ENCODE measurements at places on chromosomes 7 and 10. TPM values are rescaled to one million over a fixed set of nuclear protein-coding genes. Genes with fewer than 3 reads are reported as not detected.
A peak's percentile ranks its signal among the peaks of the same experiment; 100 is the strongest.

- no peaks in the 10 kb centered on the region for H3K36me3 ChIP-seq
- H3K4me1 ChIP-seq = peaks cover 13% of the 10 kb centered on the region
- no peak for DNase-seq
- H3K27me3 ChIP-seq = peaks cover 5% of the 10 kb centered on the region
Observed at GRCh38 chr10:124225029-124225466, 131.7 kb upstream of the CHST15 start.

DNA sequence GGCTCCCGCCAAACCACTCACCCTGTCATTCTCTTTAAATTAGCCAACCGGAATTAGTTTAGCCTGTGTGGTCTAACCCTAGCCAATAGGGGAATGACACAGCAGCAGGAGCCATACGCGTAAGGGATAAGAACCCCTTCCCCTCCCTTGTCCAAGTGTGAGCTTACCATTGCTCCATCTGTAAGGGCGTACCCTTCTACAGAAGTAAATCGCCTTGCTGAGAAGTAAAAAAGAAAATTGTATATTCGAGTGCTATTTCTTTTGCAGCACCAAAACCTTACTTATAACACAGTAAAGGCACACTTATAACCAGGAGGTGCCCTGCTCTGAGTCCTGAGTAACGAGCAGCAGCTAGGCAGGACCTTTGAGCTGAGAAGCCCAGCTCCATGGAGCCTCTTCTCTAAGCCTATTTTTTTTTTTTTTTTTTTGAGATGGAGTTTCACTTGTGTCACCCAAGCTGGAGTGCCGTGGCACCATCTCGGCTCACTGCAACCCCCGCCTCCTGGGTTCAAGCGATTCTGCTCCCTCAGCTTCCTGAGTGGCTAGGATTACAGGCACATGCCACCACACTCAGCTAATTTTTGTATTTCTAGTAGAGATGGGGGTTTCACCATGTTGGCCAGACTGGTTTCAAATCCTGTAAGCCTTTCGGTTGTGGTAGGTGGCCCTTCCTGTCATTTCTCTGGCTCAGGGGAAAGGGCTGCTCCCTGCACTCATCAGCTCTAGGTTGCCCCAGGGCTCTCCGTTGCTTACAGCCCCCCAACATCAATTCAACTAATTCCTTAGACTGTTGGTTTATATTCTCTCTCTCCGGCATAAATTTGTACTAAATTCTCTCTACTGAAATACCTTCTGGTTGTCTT is 73.3 kb downstream of the NSUN6 start:
- no peak overlapping the region for H3K4me3 ChIP-seq
- no peak for DNase-seq
- peaks cover 16% of the 10 kb centered on the region for H3K36me3 ChIP-seq
- H3K27me3 ChIP-seq = no peaks in the 10 kb centered on the region
- H3K4me1 ChIP-seq = no peaks in the 10 kb centered on the region

DNA sequence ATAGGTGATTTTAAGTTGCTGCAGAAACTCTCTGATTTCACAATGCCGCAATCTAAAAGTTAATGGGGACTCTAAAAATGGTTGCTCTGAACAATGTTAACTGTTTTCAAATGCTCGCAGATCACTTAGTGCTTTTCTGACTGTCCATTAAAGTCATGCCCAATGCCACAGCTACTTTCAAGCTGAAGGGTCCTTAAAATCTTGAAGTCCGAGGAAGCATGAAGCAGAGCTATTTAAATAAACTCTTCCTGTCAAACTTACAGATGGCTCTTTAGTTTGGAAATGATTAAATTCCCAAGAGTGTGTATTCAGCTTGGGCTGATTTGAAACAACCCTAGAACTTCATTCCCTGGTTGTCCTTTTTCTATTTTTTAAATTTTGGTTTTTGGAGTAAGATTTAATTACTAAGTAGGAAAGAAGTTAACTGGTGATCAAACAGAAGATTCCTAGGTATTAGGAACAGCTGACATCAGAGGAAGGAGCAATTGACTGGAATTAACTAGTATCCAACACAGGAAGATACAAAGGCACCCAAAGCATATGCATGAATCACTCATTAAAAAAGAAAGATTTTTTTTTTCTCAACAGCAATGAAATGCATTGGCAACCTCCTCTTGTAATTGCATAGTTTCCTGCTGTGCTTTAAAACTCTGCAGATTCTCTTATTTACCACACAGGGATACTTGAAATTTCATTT is 105.1 kb downstream of the NRP1 start:
- no peaks in the 10 kb centered on the region for H3K27me3 ChIP-seq
- H3K4me3 ChIP-seq = no peak overlapping the region
- DNase-seq = no peak
- peak overlapping the region; percentile 13 for H3K27ac ChIP-seq

DNA sequence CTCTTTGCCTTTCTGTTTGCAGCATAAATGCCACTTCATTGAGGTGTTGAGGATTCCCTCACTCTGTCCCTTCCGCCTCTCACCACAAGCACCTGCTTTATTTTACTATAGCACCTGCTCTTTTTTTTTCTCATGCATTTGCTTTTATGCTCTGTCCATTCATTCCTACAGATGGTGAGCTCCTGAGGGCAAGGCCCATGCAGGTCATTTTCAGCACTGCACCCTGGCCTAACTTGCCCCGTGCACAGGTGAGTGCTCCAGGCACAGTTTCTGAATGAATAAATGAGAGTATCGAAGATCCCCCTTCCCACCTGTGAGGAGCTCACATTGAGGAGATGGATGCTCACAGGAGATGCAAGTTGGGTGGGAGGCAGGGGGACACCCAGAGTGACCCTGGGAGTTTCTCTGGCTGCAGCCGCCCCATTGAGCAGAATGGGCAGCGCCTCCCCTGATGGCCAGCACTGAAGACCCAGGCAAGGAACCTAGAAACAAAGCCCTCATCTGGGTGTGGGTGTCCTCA is 1.2 kb upstream of the AKR1E2 start:
- no peak overlapping the region for H3K4me3 ChIP-seq
- no peaks in the 10 kb centered on the region for H3K36me3 ChIP-seq
- no peak for DNase-seq
- H3K27me3 ChIP-seq = no peaks in the 10 kb centered on the region
- no peak overlapping the region for H3K27ac ChIP-seq

DNA sequence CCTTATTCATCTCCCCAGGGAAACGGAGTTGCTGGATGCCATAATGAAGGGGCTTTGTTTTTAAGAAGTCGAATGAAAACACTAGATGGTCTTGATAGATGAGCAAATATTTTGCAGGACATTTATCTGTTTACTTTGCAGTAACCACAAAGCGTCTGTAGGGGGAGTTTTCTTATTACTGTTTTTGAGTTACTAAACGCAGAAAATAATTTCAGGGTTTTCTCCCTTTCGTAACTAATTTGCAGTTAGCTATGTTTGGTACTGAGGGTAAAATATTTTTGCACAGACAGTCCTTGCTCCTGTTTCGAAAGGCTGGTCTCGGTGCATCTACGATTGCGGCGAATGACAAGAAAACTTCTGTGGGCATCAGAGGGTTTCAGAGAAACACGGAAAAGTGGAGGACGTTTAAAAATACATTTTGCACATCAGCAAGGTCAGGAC is 505.6 kb upstream of the MKI67 start:
- H3K36me3 ChIP-seq = no peaks in the 10 kb centered on the region
- H3K4me1 ChIP-seq = no peaks in the 10 kb centered on the region
- DNase-seq = no peak

DNA sequence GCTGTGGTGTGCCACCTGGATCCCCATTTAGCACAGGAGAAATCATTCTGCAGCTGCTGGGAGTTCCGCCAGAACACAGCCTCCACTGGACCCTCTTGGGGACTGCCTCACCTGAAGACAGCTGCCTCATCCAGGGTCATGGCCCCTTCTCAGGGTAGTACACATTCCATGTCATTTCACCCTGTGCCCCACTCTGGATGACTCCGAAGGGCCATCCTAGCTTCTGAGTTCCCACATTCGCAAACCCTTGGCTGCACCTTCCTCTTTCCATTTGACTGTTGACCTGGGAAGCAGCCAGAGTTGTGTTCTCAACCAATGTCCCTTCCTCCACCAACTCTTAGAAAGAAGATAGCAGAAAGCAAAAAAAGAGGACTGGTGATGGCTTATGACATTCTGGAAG is 125.6 kb upstream of the TBX20 start:
- H3K4me1 ChIP-seq = no peaks in the 10 kb centered on the region
- H3K36me3 ChIP-seq = no peaks in the 10 kb centered on the region
- no peak overlapping the region for H3K27ac ChIP-seq
- DNase-seq = no peak
- H3K27me3 ChIP-seq = no peaks in the 10 kb centered on the region

DNA sequence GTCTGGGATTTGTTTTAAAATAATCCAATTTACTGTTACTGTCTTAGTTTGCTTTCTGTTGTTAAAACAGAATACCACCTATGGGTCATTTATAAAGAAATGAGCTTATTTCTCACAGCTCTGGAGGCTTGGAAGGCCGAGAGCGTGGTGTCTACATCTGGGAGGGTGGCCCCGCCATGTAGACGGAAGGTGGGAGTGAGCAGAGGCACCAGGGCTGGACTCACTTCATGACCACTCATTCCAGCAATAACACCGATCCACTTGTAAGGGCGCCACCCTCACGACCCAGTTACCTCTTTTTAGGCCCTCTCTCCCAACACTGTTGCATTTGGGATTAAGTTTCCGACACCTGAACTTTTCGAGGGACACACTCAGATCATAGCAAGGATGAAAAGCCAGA is 36.2 kb upstream of the CFAP46 start:
- no peaks in the 10 kb centered on the region for H3K4me1 ChIP-seq
- H3K36me3 ChIP-seq = no peaks in the 10 kb centered on the region
- DNase-seq = peak; percentile 28
- no peak overlapping the region for H3K27ac ChIP-seq

DNA sequence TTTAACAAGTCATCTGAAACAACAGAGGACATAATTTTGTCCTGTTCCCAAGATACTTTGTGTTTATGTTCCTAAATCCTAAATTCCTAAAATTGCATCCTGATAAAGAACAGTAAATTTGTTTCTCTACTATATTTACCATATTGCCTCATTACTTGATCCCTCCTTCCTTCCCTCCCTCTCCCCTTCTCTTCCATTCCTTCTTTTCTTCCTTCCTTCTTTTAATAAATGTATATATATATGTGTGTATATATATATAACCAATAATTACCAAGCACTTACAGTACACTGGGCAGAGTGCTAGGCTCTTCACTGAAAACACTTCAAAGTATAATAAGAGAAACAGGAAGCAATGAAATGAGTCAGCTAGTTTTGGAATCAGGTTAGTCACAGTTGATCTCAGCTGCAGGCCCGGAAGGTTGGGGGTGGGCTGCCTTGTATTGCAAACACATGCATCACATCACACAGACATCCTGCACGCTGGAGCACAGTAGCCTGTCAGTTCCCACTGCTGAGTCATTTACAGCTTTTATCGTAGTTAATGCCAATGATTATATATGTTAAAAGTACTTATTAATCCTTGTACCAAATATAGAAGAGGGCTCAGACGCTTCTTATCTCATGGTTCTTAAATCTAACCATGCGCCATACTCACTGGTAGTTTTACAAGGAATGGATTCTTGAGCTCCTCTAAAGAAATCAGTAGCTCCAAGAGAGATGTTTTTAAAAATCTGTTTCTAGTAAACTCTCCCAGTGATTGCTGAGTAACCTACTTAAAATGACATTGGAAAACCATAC is 551.7 kb downstream of the GRM8 start:
- no peak overlapping the region for H3K4me3 ChIP-seq
- H3K27ac ChIP-seq = no peak overlapping the region
- no peaks in the 10 kb centered on the region for H3K27me3 ChIP-seq
- peak; percentile 42 for DNase-seq
- no peaks in the 10 kb centered on the region for H3K36me3 ChIP-seq
- H3K4me1 ChIP-seq = no peaks in the 10 kb centered on the region

- no peaks in the 10 kb centered on the region for H3K36me3 ChIP-seq
- no peak overlapping the region for H3K27ac ChIP-seq
- no peaks in the 10 kb centered on the region for H3K27me3 ChIP-seq
- peaks cover 80% of the 10 kb centered on the region for H3K4me1 ChIP-seq
Observed at GRCh38 chr7:139743267-139743966, 34.4 kb downstream of the HIPK2 start.

DNA sequence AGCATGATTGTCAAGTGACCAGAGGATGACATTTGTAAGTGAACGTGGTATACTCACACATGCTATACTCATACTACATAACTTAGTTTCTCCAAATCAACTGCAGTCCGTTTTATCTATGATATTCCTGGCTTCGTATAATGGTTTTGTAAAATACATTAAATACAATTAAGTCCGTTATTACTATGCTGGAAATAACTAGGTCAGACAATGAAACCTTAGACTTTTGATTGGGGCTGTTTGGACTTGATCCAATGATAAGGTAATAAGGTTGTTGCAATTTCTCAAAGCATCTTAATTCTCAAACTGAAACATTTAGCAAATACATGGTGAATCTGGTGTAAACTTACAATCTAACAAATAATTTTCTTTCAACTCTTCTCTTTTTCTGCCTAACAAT is 117.0 kb downstream of the TWIST1 start:
- no peak overlapping the region for H3K4me3 ChIP-seq
- H3K27me3 ChIP-seq = no peaks in the 10 kb centered on the region
- no peak overlapping the region for H3K27ac ChIP-seq

- H3K4me3 ChIP-seq = no peak overlapping the region
- no peaks in the 10 kb centered on the region for H3K27me3 ChIP-seq
- no peaks in the 10 kb centered on the region for H3K36me3 ChIP-seq
- DNase-seq = no peak
- no peak overlapping the region for H3K27ac ChIP-seq
Observed at GRCh38 chr7:12873571-12873970, 186.1 kb downstream of the ARL4A start.

DNA sequence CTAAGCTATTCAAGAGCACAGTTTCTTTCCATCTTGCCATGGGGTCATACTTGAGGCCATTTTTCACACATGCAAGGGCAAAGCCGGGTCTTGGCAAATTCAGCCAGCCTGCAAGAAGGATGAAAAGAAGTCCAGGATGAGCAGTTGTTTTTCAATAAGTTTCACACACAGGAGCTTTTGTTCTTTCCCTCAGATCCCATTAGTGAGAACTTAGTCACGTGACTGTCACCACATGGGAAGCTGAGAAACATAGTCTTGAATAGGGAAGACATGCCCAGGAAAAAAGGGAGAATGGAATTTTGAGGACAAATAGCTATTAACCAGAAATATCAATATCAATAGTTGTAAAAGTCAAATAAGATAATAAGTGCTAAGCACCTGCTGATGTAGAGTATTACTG is 137.7 kb downstream of the AHR start:
- DNase-seq = no peak
- H3K27ac ChIP-seq = no peak overlapping the region
- no peaks in the 10 kb centered on the region for H3K4me1 ChIP-seq
- no peaks in the 10 kb centered on the region for H3K27me3 ChIP-seq

C10orf62 gene
- not detected for total RNA-seq

PTPN20 gene
- 4.0 TPM for total RNA-seq

MYL10 gene
- not detected for total RNA-seq

SHH gene
- 7.3 TPM for total RNA-seq
